ENCODE measurements at places on chromosomes 6 and 20.

DNA sequence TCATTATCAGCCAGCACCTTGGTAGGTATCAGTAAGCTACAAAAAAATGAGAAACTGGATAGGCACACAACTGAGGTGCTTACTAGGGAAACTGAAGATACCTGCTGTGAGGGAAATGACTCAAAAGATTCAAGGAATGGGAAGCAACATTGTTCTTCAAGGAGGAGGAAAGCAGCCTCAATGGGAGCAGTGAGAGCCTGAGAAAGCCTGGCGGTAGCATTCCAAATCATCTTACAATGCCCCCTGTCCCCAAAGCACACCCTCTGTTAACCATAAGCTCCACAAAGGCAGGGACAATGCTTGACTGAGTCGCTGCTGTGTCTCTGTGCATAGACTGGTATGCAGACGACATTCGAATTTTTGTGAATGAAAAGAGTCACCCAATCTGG is 10.6 kb downstream of the PKHD1 start:
- DNase-seq: no peak

- no peak for DNase-seq
Observed at GRCh38 chr6:41709375-41709774, 26.0 kb downstream of the TFEB start.

DNA sequence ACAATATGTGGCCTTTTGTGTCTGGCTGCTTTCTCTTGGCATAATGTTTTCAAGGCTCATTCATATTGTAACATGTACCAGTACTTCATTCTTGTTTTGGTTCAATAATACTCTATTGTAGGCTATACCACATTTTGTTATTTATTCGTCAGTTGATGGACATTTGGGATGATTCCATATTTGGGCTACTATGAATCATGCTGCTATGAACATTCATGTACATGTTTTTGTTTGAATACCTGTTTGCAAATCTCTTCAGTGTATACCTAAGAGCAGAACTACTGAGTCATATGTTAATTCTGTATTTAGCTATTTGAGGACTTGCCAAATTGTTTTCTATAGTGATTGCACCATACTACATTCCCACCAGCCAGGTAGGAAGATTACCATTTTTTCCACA is 259.9 kb downstream of the GMPR start:
- DNase-seq: no peak

GRCh38 chr6:109236115-109237076 is 141.1 kb downstream of the CEP57L1 start:
- DNase-seq: no peak

DNA sequence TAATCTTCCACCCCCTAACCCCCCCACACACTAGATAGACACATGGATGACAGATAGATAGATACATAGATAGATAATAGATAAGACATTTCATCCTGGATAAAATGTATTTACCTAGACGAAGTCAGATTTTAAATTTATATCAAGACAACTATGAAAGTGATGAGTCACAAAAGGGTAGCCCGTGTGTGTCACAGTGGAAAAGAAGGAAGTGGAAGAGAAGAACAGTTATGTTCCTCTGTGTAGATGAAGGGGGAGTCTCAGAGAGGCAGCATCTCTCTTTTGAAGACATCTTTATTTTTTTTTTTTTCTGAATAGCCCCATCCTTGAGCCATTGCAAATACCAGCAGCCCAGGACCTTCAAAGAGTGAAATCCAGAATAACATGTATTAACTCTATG is 121.7 kb upstream of the VGLL2 start:
- DNase-seq: no peak
